ENCODE measurements at places on chromosomes 3 and 15.

DNA sequence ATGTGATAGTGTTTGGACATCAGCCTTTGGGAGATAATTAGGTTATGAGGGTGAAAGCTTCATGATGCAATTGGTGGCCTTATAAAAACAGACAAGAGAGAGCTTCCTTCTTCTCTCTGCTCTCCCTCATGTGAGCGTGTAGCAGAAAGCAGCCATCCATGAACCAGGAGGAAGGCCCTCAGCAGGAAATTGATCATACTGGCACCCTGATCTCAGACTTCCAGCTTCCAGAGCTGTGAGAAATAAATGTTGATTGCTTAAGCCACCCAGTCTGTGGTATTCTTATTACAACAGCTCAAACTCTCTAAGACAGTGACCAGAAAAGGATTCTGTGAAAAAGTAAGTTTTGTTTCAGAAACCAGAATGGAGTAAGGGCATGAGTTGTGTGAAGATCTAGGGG, 13.3 kb downstream of the STAC start:
- DNase-seq: no peak

- DNase-seq: no peak
These were observed 21.5 kb downstream of the DRD3 start for GRCh38 chr3:114157321-114157720.

GRCh38 chr15:34837246-34838016, 42.1 kb upstream of the ACTC1 start:
- DNase-seq: no peak

DNA sequence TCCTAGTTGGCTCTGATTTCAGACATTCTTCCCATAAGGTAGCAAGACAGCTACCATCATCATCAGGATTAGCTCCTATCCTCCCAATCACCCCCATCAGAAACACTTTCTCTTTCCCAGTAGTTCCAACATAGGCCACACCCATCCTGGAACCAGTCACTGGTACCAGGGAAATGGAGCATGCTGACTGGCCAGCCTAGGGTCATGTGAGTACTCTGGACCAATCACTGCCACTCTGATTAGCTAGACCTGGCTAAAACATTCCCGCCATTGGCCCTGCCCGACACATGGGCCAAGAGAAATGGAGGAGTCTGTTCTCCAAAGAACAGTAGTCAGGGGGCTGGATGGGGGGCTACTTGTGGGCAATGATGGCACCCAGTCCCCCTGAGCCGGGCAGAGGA, 12.4 kb downstream of the EFCC1 start:
- DNase-seq: no peak

All from brain pericyte (primary cell).